Cortex of kidney (tissue), 1 donor: ENCODE measurements at places on chromosomes 7 and 10.

- DNase-seq = no peak
Measured at GRCh38 chr10:69848454-69848853, 46.7 kb downstream of the COL13A1 start.

- DNase-seq = no peak
Measured at GRCh38 chr7:50706469-50706937, 76.2 kb downstream of the GRB10 start.

DNA sequence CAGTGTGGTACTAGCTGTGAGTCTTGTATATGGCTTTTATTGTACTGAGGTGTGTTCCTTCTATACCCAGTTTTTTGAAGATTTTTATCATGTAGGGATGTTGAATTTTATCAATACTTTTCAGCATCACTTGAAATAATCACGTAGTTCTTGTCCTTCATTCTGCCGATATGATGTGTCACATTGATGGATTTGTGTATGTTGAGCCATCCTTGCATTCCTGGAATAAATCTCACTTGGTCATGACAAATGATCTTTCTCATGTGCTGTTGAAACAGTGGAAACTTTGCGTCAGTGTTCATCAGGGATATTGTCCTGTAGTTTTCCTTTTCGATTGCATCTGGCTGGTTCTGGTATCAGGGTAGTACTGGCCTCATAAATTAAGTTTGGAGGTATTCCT, 7.1 kb upstream of the PRKAR1B start:
- no peak for DNase-seq

DNA sequence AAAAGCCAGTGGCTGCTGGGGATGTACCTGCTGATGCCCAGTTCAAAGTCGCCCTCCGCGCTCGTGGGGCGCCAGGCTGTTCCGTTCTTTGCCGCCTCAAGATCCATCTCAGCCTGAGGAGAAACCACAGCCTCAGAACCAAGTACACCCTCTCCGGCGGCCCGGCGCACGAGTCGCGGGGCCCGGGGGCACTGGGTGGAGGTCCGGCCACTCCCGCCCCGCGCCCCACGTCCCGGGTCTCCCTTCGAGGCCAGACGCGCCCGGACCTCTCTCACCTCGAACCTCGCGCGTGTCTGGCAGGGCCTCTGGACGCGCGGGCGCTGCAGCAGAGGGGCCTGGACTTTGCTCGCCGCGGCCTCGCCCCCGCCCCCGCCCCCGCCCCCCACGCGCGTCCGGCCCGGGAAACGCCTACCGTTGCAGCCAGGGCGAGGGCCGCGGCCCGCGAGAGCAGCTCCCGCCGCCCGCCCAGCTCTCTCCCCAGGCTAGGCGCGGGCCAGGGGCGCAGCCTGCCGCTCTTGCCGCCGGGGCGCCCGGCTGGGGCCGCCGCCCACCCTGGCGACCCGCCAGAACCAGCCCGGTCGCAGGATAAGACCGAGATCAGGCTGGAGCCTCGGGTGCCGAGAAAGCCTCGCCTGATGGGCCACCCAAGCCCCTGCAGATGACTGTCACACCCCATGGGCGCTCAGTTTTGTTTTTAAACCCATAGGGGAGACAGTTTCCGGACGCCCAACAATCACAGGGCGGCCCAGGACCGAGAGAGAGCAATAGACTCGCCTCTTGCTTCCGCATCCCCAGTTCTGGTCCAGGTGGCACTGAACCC, at the start of gene ABCB4:
Gene ABCB4, minus strand, starts transcription at position 322 of the 820 bp plus-strand sequence. Its CDS starts 215 bp downstream, at position 107.
- DNase-seq = no peak

DNA sequence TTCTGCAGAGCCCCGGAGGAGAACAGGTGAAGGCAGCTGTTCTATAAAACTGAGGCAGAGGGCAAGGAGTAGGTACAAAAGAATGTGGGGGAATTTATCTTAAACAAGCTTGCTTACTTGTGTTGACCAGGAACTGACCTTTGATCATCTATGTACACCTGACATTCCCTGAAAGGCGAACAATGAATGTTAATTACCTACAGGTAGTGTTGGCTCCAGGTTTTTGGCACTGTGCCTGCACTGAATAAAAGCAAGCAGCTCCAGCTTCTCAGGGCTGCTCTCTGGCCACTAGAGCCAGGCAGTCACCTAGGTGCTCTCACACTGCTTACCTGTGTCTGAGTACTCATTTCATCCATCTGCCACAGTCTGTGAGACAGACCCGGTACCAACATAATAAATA, 87.0 kb downstream of the RAPGEF5 start:
- DNase-seq = no peak

DNA sequence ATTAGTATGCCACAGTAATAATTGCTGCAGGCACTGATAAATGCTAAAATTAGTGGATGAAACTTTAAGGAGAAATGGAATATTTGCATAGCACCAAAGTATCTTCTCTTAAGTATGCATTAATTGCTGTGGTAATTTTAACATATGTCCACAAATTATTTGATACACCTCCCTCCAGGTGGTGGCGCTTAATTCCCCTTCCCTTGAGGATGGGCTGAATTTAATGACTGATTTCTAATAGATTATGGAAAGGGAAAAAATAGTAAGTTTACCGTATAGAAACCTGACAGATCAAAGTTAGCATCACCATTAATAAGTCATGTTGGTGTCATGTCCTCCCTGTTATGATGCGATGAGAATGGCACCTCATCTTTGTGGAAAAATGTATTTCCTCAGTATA, 519.2 kb downstream of the TFEC start:
- no peak for DNase-seq
